Gastroesophageal sphincter (tissue), 4 donors: ENCODE measurements at places on chromosomes 11 and 22.

DNA sequence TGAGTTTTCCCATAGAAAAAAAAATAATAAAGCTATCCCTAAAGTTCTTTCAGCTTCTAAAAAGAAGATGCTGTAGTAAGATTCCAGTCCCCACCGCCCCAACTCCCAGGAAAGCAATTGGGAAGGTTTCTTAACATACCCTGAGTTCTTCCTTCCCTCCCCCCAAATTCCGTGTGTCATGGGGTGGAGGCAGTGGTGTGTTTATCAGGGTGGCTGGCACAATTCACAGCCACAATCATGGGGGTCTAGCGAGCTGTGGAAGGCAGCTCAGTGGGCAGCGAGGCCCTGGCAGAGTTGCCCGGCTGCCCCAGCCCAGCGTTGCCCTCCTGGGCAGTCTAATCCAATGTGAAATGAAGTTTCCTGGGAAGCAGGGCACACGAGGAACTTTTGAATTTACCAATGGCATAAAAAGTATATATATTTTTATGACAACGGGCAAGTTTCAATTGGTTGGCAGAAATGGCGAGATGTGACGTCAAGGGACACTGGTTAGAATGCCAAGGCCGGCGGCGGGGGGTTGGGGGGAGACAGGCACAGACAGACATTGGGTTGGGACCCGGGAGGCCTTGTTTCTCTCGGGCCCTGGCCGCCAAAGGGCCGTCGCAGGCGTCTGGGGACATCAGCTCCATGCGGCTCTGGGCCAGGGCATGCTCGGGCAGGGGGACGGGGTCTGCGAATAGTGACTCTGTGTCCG lies 80.7 kb upstream of the PPARA start:
- peak; percentile 48 for ATAC-seq

- peak; percentile 30 for ATAC-seq
Observed at GRCh38 chr22:42742940-42743339, 22.3 kb upstream of the A4GALT start.

DNA sequence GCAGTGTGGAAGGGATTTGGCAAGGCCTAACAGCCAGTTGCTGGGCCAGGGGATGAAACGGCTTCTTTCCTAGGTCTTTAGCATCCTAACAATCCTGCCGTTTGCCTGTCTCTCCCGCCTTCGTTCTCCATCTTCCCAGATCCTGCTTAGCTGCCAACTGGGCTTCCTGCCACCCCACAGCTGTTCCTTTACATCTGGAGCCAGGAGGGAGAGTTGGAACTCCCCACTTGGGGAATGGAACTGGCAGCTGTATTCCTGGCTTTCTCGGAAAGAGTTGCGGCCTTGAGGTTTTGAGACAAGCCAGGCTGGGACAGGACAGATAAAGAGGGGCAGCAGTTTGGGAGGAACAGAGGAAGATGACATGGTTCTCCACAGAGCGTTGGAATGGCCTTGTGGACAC lies 59.6 kb downstream of the ST3GAL4 start:
- ATAC-seq = peak; percentile 71

DNA sequence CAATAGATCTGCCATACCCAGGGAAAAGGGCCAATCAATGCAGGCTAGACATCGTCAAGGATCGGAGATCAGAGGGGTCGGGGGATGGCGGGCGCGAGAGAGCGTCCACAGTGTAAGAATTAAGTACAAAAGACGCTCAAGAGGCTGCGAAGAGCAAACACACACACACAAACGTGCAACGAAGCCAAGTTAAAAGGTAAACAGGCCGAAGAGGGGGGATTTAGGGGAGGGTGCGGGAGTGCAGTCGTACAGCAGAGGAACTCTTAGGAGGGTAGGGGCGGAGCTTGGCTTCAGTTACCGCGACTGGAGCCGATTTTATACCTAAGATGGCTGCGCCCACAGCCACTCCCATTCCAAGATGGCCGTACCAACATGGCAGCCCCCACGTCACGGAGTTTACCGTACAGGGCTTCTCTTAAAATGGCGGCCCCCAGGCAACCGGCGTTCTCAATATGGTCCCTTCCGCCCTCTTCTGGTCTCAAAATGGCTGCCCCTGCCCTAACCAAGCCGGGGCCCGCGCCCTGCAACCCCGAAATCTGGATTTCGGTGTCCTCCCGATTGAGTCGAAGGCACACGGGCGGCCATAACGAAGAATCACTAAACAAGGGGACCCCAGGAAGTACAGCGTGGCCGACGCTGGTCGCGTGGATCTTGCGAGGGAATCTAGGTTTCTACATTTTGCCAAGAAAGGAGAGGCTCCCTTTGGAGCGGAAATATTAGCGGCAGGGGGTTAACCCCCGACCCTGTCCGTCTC lies 1.9 kb downstream of the GNG3 start:
- ATAC-seq = peak; percentile 93

- no peak for ATAC-seq
Observed at GRCh38 chr11:118102721-118103261, 16.0 kb upstream of the SMIM35 start.

DNA sequence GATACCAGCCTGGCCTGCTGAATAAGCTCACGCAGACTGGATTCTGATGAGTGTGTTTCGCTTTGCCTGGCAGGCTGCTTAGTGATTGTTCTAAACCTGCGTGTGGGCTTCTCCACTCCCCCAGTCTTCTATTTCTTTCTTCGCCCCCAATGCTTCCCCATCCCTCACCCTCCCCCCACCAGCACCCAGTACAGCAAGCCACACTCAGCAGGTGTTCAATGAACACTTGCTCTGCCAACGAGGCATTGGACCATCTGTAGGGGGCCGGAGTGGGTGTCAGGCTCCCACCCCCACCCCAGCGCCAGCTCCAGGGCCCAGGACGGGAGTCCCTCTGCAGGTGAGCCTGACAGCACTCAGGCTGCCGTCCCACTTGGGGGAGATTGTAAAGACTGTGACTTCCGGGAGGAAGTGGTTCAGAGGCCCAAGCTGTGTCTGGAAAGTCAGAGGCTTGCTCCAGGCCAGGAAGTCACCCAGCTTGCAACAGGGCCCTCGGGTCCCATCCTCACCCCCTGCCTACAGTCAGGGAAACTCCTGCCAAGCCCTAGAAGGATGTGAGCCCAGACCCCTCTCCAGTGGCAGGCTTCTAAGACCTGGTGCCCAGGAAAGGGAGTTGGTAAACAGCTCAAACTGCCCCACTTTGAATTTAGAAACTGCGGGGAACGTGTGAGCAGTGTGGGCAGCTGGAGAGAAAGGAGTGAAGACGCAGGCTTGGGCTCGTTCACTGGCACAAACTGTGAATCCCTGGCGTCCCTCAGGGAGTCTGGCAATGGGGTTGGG lies 66.3 kb upstream of the PRDM11 start:
- ATAC-seq = no peak

DNA sequence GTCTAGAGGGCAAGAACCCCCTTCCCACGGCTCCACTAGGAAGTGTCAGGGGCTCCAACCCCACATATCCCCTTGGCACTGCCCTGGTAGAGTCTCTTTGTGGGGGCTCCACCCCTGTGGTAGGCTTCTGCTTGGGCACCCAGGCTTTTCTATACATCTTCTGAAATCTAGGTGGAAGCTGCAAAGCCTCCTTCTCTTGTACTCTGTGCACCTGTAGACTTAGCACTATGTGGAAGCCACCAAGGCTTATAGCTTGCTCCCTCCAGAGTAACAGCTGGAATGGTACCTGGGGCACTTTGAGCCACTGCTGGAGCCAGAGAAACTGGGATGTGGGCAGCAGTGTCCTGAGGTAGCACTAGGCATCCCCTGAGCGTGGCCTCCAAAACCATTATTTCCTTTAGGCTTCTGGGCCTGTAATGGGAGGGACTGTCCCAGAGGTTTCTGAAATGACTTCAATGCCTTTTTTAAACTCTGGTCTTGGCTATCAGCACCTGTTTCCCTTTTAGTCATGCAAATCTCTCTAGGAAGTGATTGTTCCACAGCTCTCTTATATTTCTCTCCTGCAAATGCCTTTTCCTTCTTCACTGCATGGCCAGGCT lies 68.4 kb downstream of the TRAF6 start:
- no peak for ATAC-seq

- ATAC-seq = no peak
Observed at GRCh38 chr11:2745511-2745910, 45.7 kb upstream of the KCNQ1OT1 start.

DNA sequence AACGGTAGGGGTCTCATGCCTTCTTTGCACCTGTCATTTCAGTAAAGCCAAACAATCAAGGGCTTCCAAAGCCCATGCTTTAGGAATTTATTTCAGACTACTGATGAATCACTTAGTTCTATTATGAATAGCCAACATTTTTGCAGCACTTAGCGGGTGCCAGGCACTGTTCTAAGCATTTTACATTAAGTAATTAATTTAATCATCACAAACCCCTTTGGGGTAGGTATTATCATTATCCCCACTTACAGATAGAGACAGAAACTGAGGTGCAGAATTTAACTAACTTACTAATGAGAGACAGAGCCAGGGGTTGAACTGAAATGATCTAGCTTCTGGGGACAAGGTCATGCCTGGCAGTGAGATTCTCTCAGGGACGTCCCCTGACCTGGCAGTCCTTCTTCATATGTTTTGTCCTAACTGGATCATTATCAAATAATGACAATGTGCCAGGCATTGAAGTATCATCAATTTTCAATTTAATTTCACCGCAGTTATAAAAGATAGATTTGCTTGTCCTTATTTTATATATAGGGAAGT lies 31.7 kb upstream of the NAV2 start:
- ATAC-seq = no peak

DNA sequence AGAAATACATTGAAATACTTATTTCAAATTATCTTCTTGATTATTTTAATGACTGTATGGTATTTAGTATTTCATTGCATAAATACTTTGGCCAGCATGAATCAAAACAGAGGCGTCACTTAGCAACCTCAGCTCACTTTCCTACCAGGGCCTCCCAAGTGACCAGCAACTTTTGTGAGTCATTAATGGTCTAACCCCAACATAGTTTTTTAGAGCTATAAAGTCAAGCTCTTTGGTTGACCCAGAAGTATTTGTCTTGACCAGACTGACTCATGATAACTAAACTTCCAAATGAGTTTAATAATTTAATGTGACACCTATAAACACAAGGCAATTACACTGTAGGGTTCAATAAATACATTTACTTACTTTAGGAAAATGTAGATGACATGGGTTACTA lies 27.9 kb upstream of the RBMXL2 start:
- ATAC-seq = no peak

- no peak for ATAC-seq
Observed at GRCh38 chr22:48500471-48501230, 1327.0 kb downstream of the BRD1 start.

- ATAC-seq = no peak
Observed at GRCh38 chr11:7955191-7955590, 10.1 kb downstream of the NLRP10 start.

GRCh38 chr11:82969811-82970210 lies 68.3 kb downstream of the DDIAS start:
- no peak for ATAC-seq

- no peak for ATAC-seq
Observed at GRCh38 chr11:931385-931784, 5.7 kb downstream of the AP2A2 start.

- ATAC-seq = no peak
Observed at GRCh38 chr11:129972611-129973010, 30.0 kb downstream of the PRDM10 start.

- peak; percentile 29 for ATAC-seq
Observed at GRCh38 chr22:32761251-32761903, 40.1 kb upstream of the TIMP3 start.

DNA sequence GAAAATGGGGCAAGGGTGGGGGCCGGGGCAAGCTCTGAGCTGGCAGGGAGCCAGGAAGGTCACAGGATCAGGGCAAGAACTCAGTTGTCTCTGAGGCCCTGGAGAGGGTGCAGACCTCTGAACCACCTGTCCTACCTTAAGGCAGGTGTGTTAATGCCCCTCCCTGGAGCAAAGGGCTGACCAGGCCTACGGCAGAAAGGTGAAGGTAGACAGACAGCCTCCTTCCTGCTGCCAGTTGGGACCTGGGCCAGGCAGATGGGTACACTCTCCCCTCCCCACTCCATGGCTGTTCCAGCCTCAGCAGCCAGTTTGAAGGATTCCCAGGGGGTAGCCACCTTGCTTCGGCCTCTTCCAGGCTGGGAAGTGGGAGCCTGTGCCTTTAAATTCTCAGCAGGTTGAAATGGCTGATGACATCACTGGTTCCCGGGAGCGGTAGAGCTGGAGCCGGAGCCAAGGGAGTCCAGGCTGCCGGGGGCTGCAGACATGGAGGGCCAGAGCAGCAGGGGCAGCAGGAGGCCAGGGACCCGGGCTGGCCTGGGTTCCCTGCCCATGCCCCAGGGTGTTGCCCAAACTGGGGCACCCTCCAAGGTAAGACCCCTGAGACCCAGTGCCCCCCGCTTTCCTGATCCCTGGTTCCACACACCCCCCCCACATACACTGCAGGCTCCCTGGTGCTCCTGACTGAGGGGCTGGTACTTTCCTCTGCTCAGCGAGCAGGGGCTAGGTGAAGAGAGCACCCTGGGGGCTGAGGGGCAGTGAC lies at the start of gene INPP5J:
Gene INPP5J (plus strand): TSS at position 435 of the 760 bp plus-strand sequence. CDS start 49 bp downstream, at position 484.
- peak; percentile 82 for ATAC-seq

- no peak for ATAC-seq
Observed at GRCh38 chr11:61967924-61968757, 707 bp upstream of the FTH1 start.

DNA sequence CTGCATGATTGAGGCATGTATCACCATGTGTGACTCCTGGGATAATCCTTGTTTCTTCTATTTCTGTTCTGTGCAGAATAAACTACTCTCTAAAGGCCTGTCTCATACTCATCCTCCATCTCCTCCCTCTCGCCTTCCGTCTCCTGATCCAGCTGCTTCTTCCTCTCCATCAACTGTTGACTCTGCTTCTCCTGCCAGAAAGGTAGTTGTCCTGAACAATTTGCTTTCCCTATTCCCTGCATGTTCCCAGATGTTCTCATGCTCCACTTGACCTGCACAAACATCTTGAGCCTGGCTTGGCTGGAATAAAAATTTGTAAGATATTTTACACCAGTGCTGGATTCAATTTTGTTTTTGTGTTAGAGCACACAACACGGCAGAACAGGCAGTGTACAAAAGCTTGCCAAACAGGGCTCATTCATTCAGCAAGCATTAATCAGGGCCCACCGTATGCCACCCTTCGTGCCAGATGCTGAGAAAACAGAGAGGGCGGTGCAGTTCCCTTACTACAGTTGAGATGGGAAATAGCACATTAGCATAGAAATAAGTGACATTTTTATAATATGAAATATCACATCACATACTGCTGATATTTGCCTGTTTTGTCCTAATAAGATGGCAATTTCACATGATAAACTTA lies 133.3 kb upstream of the PARVA start:
- ATAC-seq = no peak

- peak; percentile 19 for ATAC-seq
Observed at GRCh38 chr11:36775130-36775529, 177.1 kb upstream of the RAG2 start.

- ATAC-seq = no peak
Observed at GRCh38 chr11:44565953-44566949, 788 bp downstream of the CD82 start.

GRCh38 chr11:96037405-96037949 lies 113.6 kb upstream of the MTMR2 start:
- ATAC-seq = no peak

DNA sequence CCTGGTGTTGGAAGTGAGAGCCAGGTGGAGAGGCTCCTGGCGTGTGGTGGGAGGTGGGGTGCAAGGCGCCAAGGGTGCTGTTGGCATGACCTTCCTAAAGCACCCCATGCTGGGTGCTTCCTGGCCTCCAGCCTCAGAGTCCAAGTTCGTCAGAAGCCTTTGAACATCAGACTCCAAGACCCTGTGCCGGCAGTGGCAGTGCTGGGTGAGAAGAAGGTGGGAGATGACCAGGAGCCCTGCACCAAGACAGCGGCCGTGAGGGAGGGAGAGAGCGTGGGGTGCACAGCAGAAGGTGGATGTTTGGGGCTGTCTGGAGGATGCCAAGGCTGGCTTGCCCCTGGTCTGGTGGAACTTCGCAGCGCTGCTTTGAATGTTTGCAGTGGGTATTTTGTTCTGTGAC lies 29.7 kb upstream of the PARVB start:
- ATAC-seq = no peak
